EH (cell line): ENCODE measurements at places on chromosomes 6 and 20.

- no peak for DNase-seq
These were observed 382.0 kb downstream of the TAF4 start for GRCh38 chr20:61683721-61684120.

- no peak for DNase-seq
These were observed 2.3 kb downstream of the SAMD10 start for GRCh38 chr20:63976980-63977738.

DNA sequence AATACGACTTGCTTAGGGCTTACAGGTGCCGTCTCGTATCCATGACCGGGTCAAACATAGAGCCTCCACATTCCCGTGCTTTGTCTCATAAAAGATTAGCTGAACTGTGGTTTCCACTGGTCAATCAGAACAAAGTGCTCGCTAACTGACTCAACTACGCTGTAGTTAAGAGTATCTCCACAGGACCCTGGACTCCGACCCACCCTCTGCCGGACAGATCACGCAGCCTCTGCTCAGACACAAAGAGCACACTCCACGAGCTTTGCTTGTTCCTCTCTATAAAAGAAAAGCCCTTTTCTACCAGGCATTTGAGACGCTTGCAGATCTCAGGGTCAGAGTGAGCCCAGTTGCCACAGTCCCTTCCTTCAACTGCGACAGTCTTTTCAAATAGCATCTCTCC, 298.7 kb upstream of the CDH4 start:
- no peak for DNase-seq

DNA sequence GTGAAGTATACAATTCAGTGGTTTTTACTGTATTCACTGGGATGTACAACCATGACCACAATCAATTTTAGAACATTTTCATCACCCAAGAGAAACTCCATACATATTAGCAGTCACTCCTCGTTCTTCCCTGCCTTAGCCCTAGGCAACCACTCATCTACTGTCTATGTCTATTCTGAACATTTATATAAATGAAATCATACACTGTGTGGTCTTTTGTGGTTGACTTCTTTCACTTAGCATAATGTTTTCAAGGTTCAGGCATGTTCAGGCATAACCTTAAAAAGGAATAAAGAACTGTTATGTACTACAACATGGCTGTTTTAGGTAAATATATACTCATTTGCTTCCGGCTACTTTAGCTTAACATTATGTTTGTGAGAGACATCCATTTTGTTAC, 37.3 kb downstream of the BLTP3A start:
- no peak for DNase-seq

- DNase-seq, result no peak
These were observed 205.6 kb upstream of the FLRT3 start for GRCh38 chr20:14543040-14543439.

DNA sequence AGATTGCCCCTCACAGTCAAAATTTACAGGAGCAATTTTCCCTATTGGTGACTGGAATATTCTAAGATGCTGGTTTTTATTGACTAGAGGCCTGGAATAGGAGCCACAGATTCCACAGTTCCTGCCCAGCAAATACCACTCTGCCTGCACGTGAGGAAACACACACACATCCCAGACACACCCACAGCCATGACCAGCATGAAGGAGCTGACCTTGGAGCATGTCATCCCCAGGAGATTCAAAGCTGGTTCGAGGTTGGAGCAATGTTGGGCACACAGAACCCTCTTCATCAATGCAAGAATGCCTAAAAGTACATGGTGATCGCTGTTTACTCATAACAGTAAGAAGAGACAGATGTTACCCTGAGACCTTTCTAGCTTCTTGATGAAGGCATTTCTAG, 244.6 kb upstream of the FOXQ1 start:
- DNase-seq, result peak; percentile 11

GRCh38 chr6:78483553-78484197, 383.7 kb upstream of the IRAK1BP1 start:
- DNase-seq, result peak; percentile 37

DNA sequence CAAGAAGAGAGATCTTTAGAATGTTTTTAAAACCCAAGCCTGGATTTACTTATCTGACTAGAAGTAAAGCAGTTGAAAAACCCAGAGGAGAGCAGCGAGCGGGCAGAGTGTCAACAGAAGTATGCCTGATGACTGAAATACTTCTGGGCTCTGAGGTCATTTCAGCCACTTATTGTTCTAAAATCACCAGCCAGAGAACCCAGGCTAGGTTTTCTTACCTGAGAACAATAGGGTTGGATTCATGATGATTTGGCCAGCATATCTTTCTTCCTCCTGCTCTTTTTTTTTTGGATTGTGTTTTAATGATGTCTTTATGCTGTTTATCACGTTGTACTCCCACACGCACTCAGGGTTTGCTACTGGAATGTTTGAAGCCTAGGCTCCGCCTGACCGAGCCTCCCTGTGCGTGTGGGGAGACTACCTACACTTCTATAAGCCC, 63.0 kb upstream of the KIF25 start:
- no peak for DNase-seq

- no peak for DNase-seq
These were observed 64.0 kb downstream of the PLCB1 start for GRCh38 chr20:8196096-8196495.

DNA sequence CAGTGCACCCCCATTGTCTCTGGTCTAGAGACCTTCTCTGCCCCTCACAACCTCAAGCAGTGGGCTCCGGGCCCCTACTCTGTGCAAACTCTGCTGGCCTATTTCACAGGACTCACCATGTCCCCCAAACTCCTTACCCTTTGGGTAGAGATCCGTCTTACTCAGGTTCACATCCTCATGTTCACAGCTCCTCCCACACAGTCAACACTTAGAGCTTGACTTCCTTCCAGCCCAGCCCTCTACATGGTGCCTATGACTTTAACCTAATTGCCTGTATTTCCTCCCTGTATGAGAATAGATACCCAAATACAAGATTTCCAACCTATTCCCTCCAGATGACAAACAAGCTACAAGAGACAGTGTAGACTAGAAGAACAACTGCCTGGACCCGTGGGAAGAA, 528.6 kb upstream of the JARID2 start:
- DNase-seq, result no peak

GRCh38 chr6:47479140-47479508, 1.5 kb downstream of the CD2AP start:
- DNase-seq, result peak; percentile 20

DNA sequence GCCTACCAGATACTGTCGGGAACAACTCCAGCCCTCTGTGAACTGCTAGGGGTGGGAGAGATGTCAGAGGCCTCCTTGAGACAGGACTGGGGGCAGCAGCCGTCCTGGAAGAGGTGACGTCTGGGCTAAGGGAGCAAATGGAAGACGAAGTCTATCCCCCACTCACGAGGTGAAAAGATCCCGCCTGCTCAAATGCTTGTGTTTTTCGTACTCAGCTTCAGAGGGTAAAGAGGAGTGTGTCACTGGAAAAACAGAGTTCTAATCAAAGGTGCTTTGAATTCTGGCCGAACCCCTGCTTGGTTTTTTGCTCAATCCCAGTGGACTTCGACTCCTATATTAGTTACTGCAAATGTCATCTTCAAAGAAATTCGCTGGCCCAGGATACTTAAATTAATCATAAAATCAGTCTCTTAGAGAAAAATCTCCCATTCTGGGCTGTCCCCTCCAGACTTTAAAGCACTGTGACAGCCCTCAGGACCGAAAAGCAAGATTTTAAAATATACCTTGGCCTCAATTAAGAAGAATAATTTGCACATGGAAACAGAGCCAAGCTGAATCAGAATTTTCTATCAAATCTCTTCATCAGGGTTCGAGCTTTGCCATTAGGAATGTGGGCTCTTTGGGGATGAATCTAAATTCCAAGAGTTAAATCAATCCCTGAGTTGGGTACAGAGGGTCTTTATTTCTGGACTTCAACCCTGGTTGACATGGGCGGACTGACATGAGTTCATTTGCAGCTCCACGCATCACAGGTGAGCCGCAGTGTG, 61.8 kb upstream of the AFDN start:
- no peak for DNase-seq

DNA sequence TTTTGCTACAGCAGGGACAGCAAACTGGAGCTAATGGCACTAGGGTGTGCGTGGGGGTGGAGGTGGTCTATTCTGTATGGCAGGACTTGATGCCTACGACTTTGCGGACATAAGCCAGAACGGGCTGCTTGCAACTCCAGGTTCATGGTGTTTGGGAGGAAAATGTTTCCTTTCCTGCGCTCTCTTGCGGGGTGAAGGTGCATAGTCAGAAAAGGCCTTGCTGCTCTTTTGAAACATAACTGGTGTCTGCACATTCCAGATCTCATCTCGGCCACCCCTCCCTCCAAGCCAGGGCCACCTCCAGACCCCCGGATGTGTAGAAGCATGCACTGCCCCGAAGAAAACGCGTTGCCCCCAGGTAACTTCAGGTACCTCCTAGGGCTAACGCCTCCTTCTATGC, 8.1 kb downstream of the FOXA2 start:
- DNase-seq, result no peak

DNA sequence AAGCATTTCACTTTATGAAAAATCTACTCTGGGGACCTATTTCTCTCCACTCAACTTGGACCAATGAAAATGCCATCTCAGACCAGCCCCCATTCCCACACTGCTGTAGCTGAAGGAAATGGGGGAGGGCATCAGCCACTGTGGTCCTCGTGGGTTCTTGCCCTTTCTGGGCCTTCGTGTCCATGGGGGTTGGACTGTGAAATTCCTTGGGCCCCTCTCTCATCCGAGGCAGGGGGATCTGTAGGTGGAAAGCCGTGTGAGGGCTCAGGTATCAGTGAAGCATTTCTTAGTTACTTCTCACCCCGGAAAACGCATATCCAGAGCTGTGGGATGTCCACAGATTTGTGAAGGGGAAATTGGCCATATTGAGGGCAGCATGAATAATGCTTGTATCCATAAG, 147.9 kb downstream of the CDC5L start:
- DNase-seq, result no peak

GRCh38 chr20:43786885-43787284, 60.1 kb upstream of the GTSF1L start:
- DNase-seq, result no peak

DNA sequence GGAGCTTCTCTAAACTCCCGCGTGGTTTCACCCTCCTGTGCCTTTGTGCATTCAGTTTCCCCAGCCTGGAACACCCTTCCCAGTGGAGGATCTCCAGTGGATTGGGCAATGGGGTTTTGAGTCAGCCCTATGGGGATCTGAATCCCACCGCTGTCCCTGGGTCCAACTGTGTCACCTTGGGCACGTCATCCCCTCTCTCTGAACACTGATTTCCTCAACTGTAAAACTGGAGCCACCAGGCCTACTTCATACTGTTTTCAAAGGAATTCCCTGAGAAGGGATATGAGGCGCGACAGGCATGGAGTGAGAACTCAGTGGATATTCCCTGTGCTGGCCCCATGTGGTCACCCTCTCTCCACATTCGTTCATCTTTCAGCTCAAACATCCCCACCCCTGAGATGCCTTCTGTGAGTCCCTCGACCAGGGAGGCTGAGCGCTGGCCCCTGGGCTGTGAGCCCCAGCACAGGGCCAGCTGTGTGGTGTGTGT, 25.7 kb downstream of the MAFB start:
- DNase-seq, result no peak

DNA sequence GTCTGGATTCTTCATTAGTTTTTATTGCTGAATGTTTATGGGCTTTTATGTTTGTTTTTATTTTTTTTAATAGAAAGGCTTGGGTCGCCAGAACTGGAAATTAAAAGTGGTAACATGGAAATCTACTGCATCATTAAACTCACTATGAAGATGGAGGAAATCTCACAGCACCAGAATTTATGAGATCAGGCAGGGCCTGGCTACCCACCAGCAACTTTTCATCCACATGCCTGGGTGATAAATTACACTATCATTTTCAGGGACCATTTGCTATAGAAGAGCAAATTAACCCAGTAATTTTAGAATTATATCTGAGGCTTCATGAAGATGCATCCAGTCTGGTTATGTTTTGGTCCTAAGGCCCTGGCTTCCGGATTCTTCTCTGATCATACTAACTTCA, 57.8 kb upstream of the PLCB4 start:
- DNase-seq, result no peak

- no peak for DNase-seq
These were observed 130.7 kb downstream of the DLL1 start for GRCh38 chr6:170160031-170160627.

DNA sequence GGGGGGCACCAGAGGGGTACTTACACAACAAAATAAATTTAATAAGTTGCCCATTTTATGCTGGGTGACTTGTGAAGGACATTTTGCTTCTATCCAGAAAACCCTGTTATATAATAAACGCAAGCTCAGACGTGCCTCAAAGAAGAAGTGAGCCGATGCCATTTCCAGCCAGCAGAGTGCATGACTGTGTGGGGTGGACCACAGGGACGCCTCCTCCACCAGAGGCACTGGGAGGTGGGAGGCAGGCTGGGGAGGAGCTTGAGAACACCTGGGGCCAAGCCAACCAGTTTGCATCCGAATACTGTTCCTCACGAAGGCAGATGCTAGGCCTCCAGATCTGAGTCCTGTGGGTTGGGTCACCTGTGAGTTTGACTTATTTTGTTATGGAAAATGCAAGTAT, 363.8 kb downstream of the RNGTT start:
- no peak for DNase-seq

GRCh38 chr6:20610636-20611370, 76.5 kb downstream of the CDKAL1 start:
- peak; percentile 27 for DNase-seq

DNA sequence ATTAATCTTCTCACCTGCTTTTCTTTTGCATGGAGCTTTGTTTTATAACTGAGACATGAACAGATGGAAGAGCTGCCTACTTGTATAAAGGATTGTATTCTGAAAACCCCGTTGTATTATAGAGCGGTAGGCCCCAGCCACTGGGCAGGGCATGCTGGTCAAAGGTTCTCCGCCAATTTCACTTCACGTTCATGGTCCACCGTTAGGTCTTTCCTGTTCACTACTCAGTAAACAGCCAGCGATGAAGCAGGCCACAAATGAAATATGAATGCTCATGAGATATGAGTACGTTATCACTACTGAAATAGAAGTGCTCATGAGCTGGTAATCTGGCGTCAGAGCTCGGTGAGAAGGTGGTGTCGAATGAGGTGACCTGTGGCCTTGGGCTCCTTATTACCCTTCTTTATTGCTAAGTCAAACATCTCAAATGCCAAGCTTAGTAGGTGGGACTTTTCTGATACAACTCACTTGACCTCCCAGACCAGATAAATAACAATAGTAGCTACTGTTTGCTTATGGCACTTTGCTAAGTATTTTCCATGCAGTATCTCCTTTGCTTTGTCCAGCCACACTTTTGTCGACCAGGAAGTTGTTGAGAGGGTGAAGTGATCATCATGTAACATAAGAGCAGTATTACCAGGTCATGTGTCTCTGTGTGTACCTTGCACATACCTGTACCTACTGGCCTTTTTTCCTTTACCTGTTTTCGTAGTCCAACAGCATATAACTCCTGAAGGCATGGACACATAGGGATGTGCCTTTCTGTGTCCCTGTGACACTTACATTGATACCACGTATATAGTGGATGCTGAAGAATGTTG, 16.7 kb downstream of the EDN3 start:
- no peak for DNase-seq
